DMS153 (cell line): ENCODE measurements at places on chromosomes 5 and 9.

GRCh38 chr5:144484124-144484897, 313.6 kb downstream of the KCTD16 start:
- DNase-seq = no peak

DNA sequence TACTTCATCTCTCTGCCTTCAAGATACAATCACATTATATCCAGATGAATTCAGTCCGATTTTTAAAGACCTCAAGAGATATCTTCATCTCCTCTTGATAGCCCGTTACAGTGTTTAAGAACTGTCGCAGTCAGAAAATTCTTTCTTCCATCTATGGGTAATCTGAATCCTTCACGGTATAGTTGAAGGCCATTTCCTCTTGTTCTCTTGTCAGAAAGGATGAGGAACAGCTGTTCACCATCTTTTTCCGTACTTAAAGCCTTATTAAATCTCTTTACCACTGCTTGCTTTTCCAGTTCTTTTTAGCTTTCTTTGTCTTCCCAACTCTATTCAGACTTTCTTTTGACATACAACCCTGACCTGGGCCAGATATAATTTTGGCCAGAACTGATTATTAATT, 121.8 kb downstream of the XRCC4 start:
- DNase-seq = no peak

DNA sequence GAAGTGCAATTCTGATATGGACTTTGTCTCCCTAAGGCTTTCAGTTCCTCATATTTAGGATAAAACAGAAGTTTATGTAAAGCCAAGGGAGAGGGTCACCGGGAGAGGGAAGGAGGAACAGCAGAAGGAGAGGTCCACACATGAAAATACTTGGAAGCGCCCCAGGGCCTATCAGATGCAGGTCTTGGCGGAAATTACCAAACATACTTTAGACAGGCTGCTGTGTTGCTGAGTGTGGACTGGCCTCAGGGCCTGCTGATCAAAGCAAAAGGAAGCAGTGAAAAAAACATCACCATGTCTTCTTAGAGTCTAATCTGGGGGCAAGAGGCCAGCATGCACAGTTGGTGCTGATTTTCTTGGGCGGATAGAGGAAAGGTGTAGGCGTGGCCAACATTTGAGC, 14.1 kb upstream of the NTRK2 start:
- DNase-seq = no peak

DNA sequence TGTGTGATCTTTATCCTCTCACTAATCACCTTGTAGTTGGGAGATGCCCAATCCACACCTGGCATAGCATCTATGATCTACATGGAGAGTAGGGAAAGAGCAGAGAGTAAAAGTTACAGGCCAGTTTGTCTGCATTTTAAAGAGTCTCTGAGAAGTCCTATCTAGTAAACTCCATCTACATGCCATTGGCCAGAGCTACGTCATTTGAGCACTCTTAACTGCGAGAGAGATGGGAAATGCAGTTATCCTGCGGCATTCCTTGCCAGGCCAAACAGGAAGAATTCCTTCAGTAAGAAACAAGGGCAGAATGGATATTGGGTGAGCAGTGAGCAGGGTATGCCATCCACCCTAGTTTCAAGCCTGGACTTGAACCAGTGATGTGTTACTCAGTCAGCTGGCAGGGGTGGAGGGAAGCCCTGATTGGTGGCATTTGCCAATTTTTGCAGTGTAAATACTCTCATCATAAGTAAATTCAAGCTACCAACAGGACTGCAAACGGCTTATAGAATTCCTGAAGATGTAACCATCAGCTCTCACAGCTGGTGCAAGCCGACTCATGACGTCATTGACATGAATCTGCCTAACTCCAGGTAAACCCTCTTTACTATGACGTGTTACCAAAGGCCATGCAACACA, 156.8 kb upstream of the MSX2 start:
- DNase-seq = no peak

DNA sequence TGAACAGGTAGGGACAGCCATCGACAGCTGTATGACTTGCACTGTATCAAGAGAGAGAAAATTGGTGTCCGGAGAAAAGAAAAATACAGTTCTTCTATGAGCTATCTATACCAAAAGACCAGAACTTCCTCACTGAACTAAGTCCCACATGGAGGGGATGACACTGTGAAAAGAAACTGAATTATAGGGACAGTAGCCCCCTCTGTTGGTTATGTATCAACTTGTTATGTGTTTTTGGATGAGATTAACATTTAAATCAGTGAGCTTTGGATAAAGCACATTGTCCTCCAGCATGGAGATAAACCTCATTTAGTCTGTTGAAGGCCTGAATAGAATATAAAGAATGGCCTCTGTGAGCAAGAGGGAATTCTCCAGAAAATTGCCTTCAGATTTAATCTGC, 176.6 kb upstream of the SH3GL2 start:
- DNase-seq = no peak

- no peak for DNase-seq
Observed at GRCh38 chr9:75128535-75128934, 40.2 kb downstream of the OSTF1 start.
